ENCODE measurements at places on chromosomes 1 and 21.

- no peak for DNase-seq
These were observed 13.7 kb downstream of the MEGF6 start for GRCh38 chr1:3597599-3597964.

- DNase-seq, result no peak
These were observed 18.6 kb upstream of the PRDM15 start for GRCh38 chr21:41897700-41898099.

DNA sequence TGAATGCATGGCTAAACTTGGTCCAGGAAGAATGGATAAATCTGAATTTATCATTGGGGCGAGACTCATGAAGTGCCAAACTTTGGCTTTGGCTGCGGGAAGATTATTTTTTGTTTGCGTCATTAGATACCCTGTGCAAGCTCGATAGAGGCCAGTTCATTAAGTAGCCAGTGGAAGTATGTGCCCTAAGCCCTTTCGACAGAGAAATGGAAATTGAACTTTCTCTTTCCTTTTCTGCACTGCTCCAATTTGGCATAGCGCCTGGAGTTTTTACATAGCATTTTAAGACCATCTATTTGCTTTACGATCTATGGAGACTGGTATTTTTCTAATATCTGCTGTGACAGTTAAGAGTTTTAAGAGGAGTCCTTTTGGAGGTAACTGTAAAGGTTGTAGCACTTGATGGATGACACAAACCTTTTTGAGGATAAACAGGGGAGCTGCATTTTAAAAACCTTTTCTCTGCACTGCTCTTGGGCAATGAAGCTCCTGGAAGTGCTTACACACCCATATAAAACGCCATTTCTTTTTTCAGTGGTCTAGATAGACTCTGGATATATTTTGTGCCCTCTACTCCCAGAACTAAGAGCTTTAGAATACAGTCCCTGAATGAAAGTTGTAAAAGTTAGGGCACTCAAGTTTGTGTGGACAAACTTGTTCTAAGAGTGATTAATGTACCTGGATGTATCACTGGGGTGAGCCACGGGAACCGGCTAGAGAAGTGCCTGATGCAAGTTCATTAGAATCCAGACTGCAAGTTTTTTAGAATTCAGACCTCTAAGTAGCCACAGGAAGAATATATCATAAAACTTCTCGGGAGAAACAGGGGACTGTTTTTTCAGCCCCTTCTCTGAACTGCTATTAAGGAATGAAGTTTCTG lies 41.3 kb upstream of the CFHR3 start:
- no peak for DNase-seq

DNA sequence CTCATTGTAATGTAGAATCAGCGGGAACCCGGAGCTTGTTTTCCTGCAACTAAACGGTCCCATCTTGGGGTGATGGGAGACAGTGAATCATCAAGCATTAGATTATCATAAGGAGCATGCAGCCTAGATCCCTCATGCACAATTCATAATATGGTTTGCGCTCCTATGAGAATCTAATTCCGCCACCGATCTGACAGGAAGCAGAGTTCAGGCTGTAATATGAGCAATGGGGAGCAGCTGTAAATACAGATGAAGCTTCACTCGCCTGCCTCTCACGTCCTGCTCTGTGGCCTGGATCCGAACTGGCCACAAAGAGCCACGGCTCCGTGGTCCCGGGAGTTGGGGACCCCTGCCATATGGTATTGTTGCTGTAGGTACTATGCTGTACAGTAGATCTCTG lies 1.6 kb downstream of the IFI44 start:
- DNase-seq, result no peak

DNA sequence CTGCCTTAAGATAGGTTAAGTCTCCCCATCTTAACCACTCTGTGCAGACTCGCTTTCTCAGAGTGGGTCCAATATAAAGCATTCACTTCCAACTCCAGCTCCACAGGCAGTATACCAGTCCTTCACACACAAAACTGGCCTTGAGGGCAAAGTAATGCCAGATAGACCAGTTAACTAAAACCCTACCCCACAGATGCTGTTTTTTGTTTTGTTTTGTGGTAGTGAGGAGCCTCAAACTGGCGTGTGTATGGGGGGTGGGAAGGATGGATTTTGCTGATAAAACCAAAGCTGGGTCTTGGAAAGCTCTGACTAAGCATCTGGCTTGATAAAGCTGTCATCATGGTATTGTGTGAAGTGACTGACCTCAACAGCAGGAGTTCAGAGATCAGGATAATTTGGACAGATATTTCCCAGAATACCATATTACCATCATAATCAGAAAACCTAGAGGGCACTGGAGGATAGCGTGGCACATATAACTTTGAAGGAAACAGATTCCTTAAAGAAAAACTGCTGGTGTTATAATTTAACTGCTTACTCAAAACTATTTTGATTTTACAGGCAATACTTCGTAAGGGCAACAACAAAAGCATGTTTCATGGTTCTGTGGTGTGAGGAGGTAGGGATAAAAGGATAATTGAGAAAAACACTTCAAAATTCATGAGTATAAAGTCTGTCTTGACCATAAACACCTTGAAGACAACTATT lies 29.6 kb upstream of the CPLANE2 start:
- DNase-seq, result no peak

DNA sequence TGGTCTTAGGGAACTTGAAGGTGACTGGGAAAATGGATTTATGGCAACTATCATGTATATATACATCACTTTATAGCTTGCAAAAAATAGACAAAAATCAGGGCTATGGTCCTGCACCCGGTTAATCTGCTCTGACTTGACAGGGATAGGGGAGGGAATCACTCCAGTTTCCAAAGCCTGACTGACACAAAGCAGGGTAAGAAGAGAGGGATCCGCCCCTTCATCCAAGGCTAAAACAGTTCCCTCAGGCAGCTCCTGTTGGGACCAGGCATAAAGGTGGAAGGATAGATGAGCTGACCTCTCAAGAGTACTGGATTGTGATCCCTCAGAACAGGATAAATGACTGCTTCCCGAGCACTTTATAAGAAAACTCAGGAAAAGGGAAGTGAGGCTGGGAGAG lies 1.4 kb downstream of the PBXIP1 start:
- DNase-seq, result no peak

GRCh38 chr1:201468501-201468843 lies 516 bp downstream of the PHLDA3 start:
- no peak for DNase-seq

- DNase-seq, result no peak
These were observed 2.5 kb upstream of the NCF2 start for GRCh38 chr1:183592733-183593132.

GRCh38 chr21:44513389-44514217 lies 26.4 kb downstream of the KRTAP10-1 start:
- no peak for DNase-seq

GRCh38 chr1:235582130-235582529 lies 67.5 kb downstream of the GNG4 start:
- no peak for DNase-seq

- DNase-seq, result peak; percentile 33
These were observed 26.1 kb downstream of the ATP5PF start for GRCh38 chr21:25708467-25709065.

GRCh38 chr1:84603941-84604830 lies 29.9 kb upstream of the CTBS start:
- DNase-seq, result peak; percentile 98

- no peak for DNase-seq
These were observed 29.8 kb downstream of the AGT start for GRCh38 chr1:230684146-230684545.

DNA sequence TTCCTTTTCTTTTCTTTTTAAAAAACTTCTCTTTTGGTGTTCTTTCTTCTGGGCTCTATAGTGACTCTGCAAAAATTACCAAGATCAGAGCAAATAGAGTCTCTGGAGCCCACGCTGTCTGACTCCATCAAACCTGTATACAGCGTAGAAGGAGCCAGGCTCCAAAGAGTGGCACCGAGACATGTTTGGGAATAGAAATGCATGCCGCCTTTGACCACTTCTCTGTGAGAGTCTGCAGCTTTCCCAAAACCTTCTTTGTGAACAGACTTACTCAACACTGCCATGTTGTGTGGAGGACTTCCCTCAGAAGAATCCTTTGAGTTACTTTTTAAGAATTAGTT lies 55.3 kb downstream of the GORAB start:
- no peak for DNase-seq

DNA sequence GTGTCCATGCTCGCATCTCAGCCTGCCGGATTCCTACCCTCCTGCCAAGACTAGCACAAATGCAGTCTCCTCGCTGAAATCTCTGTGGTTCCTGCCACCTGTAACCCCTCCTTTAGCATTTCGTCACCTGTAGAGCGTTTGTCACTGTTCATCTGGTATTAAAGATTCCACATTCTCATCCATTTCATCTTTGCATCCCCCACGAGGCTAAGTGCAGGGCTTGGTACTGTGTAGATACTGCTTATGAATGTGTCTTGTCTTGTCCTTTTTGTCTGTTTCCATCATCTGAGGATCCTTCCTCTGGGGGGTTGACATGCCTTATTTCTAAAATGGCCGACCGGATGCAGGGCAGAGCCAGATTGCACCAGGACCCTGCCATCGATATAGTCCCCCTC lies 53.7 kb upstream of the DNAJC6 start:
- DNase-seq, result no peak

GRCh38 chr1:223393275-223394214 lies at the start of gene CCDC185:
CCDC185 (plus strand) TSS chr1:223393415; CDS start chr1:223393476, 61 bp downstream.
- DNase-seq, result no peak

DNA sequence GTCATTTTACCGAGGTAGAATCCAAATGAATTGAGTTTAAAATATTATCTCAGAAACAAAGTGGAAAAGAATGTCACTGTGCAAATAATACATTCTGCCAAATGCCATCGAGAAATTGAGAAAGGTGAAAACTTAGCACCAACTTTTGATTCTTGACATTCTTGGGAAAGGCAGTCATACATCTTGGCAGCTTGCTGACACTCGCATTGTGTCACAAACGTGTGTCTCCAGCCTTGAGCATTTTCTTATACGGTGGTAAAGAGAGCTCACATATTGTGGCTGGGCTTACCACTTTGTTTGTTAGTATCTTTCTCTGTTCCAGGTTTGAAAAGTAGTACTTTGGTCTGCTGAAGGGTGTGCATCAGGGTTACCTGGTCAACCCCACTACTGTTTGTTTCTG lies 1456.1 kb downstream of the BRINP3 start:
- no peak for DNase-seq

GRCh38 chr1:193747579-193747978 lies 561.2 kb upstream of the B3GALT2 start:
- DNase-seq, result peak; percentile 41

- DNase-seq, result no peak
These were observed 26.9 kb upstream of the LRRC3 start for GRCh38 chr21:44428281-44428960.

DNA sequence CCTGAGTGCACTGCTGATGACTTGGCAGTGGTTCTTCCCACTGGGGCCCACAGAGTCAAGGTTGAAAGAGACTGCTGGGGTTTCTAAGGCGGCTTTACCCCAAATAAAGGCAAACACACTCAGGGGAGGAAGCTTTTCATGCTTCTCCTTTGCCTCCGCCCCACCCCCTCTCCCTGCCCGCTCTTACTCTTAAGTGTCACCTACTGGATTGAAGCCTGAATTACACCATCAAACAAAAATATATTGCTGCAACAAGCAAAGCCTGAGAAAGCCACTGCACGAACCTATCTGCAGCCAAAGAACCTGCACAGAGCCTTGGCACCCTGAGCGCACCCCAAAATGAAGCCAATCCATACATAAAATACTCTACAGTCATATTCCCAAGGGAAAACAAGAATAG lies 63.1 kb downstream of the PTGFR start:
- DNase-seq, result no peak

DNA sequence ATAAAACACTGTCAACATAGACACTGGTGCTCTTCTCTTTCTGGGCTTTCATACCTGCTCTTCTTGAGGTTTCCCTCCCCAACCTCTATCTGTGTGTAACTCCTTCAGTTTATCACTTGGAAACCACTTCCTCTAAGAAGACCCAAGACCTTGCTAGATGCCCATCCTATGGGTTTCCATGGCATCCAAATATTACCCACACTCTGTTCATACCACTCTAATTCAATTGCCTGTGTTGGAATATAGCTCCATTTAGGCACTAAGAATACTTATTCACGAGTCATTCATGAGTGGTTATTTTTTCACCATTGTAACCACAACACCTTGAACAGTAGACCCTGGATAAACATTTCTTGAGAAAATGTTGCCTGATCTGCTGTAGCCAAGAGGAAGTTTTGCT lies 231.1 kb upstream of the SGIP1 start:
- DNase-seq, result peak; percentile 67

GRCh38 chr1:110494522-110495406 lies 24.2 kb downstream of the KCNA10 start:
- no peak for DNase-seq

DNA sequence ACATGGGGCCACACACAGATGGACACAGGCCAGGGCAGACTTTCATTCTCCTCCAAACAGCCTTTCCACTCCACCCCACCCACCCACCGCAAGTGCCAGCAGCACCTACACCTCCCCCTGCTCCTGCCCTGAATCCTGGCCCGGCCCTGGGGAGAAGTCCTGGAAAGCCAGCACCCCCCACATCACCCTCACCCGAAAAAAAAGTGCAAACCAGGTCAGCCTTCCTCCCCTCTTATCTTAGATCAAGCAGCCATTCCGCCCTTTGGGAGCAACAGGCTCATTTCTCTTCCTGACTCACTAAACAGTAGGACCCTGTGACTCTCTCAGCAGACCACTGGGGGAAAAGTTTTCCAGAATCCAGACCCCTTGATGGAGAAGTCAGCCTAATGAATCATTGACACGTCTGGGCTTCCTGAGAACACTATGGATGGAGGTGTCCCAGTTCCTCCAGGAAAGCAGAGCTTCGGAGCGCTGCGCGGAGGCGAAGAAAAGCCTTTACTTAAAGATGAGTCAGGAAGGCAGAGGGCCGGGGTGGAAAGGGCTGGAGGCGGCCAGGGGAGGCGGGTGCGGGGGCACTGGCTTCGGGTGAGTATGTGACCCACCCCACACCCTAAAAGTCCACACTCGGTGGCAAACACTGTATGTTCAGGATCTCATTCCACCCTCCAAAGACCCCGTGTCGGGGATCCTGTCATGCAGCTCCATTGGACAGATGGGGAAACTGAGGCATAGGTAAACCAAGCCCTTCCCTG lies 588.7 kb downstream of the MATN1 start:
- no peak for DNase-seq

GRCh38 chr1:59561796-59562195 lies 253.0 kb upstream of the HOOK1 start:
- no peak for DNase-seq

GRCh38 chr1:160625725-160626498 lies 20.9 kb downstream of the SLAMF1 start:
- DNase-seq, result no peak

Data from HFFc6 (cell line).